ENCODE measurements at places on chromosomes 13 and 19. TPM values are rescaled to one million over a fixed set of nuclear protein-coding genes. Genes with fewer than 3 reads are reported as not detected.

CCL25 gene
- 10.2 TPM for total RNA-seq

AMER2 gene
- total RNA-seq = not detected

KLK14 gene
- total RNA-seq = 0.57 TPM

DNA sequence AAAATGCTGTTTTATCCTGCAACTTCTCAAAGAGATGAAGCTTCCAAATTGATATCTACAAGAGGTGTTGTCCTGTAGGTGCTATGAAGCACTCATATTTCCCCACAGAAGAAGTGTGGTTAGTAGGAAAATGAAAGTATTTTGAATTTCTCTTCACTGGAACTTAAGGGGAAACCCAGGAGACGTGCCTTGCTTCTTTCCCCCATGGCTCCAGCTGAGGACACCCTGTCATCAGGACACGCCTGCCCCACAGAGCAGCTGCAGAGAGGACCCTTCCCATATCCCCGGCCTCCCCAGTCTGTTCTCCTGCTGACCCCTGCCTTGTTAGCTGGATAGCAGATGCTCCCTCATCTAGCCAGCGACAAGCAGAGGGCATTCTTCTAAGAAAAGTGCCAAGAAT is 371.3 kb downstream of the COG6 start:
- DNase-seq = peak; percentile 32

DNA sequence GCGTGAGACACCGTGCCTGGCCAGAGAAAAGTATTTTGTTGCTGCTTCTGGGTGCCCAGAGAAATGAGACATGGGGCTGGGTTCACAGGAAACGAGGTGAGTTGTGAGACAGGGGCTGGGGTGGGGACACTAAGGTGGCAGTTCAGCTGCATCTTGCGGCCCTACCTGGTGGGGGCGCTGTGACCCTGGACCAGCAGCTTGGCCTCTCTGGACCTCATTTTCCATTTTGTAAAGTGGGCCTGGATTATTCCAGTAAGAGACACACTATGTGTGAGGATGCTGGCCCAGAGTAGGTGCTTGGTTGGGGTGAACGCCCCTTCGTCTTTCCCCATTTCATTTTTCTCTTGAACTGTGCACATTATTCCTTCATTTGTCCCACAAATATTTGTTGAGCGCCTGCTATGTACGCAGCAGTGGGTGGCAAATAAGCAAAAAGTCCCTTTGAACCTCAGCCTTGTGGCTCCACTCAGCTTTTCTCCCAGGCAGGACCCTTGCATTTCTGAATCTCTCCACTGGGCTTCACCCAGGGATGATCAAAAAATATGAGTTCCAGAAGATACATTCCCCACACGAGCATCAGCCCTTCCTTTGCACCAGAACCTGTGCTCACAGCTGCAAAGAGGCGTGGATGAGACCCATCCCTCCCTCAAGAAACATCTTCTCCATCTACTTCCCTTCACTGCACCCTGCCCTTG is 26.6 kb upstream of the OR10H1 start:
- no peak for DNase-seq

DNA sequence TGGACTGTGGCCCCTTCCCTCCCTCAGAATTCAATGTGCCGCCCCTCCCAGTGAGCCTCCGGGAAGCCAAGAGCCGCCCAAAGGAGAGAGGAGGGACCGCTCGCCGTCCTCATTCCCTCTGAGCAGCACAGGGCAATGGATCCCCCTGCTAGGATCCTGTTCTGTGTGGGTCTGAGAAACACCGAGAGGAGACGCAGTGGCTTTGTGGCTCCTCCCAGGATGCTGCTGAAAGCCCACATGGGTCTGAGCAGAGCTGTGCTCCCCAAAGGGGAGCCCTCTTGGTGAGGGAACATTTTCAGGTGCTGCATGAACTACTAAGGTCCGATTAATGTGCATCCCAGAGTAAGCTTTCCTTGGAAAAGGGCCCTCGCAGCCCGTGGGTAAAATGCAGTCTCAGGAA is 30.4 kb downstream of the DHRS12 start:
- DNase-seq = no peak

DNA sequence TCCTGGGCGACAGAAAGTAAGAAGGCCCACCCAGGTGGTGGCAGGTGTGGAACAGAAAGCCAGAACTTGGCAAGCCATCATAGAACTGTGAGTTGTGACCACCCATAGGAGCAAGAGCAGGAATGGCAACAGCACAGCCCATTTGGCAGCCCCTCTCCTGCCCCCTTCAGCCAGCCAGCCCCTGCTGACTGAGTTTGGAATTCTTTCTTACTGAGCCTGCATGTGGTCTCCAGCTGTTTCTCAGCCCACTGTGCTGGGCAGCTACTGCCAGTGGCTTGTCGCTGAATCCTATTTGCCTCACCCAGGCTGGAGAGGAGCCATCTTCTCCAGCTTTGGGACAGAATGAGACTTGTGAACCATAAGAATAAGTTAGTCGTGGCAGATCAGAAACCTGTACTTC is 28.3 kb downstream of the CNMD start:
- DNase-seq = no peak

DNA sequence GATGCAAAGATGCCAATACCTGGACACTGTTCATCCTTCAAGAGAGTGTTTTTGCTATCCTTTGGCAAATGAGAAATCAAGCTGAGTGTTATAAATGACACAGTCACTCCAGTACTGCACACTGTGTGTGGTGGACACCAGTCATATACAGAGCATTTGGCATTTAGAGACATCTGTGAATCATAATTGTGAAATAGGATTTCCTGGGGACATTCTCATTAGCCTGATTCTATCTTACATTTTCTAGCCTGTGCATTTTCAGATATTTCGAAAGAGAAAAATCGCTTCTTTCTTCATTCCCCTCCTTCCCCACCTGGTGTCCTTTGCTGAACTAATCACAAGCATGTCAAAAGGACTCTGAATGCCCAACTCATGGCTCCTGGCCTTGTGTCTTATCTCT is 781.0 kb upstream of the ARGLU1 start:
- no peak for DNase-seq

DNA sequence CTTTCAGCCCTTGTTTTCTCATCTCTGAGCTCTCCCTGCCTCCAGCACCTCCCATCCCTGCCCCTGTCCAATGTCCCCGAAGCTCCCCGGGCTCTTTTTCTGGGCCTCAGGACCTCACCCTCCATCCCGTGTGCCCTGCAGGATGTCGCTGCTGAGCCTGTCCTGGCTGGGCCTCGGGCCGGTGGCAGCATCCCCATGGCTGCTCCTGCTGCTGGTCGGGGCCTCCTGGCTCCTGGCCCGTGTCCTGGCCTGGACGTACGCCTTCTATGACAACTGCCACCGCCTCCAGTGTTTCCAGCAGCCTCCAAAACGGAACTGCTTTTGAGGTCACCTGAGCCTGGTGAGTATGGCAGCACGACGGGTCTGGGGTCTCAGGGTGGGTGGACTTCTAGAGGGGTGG is 51.1 kb upstream of the CYP4F8 start:
- DNase-seq = no peak

DNA sequence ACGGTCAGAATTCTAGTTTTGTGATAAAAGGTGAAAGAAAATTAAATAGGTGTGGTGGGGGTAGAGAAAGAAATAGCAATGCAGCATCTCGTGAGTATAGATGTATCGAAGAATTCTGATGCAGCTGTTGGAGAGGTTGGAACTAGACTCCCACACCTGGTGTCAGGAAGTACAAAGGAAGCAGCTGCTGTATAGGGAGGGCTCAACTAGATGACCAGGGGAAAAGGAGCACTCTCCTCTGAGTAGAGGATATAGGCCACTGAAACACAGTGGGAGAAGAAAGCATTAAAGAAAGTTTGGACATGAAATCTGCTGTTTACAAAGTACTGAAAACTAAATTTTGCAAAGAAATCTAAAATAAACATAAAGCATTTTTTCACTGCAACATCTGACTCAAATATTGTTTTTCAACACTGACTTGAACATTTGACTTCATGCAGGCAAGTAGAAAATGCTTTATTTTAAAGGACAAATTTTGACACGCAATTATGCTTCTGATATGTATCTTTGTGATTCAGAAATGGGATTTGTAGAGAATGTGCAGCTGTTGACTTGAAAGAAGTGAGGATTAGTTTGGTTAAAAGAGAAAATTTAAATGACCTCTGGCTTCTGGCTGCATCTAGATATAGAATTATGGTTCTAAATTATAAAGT is 82.2 kb downstream of the MIPEP start:
- DNase-seq = no peak

GRCh38 chr19:1150333-1151036 is 23.6 kb downstream of the SBNO2 start:
- DNase-seq = no peak

- no peak for DNase-seq
These were observed 53.1 kb downstream of the ARHGAP35 start for GRCh38 chr19:46913852-46914430.

DNA sequence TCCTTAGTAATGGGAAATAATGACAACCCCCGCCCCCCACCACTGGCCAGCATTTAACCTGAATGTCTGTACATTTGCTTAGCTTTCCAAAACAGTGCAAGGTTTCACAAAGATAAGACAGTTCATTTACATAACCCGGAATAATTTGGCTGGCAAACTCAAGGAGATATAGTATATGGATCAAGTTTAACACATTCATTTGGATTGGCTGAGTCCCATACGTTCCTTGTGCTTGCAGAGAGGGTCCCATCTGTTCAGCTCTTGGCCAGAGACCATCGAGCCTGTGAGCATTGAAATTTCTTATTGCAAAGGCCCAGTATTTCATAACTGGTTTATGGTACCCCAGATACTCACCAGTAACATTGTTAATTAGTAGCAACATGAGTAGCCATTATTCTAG is 116.5 kb downstream of the GPC6 start:
- no peak for DNase-seq

DNA sequence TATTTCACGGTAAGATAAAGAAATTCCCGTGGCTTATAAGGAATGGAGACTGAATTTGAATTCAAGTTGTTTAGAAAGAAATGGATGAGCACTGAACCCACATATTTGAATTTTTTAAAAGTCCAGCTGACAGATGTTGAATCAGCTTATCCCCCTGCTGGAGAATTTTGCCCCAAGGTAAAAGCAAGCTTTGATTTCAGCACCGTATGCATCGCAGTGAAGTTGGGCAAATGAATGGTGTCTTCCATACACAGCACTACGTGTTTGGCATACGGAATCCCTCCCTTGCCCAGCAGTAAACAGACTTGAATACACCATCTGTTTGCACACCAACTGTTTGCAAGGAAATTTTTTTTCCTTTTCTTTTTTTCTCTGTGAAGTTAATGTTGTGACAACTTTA is 77.5 kb upstream of the PEG3 start:
- DNase-seq = no peak

DNA sequence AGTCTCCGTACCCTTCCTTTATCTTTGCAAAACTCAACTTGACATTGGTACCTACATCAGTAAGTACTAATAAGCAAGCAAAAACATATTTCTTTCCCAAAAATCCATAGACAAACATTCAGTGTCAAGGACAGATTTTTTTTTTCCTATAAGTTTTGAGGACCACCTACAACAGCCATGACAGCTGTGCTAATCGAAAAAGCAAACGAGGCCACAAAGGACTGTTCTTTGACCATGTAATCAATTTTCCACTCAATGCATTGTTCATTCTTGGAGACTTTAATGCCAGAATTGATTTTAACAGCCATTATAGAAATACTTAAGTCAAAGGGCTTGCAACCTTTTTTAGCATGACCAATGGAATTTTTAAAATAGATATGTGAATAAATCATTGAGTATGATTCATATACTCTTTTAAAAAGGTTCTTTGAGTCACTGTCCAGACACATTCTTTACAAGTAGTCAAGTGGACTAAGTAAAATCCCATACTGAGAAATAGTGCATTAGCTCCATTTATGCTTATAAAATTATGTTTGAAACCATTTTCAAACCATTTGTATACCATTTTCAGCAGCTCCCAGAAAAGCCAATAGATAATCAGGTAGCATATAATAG is 323.9 kb downstream of the MZT1 start:
- DNase-seq = no peak

Measured in activated CD8-positive, alpha-beta T cell treated with anti-CD3 and anti-CD28 coated beads, Interleukin-2, amount 10 ng/mL, durations not matched to agents 7 days and 5 days (primary cell).